ENCODE measurements at places on chromosomes 12 and 14. TPM values are rescaled to one million over a fixed set of nuclear protein-coding genes. Genes with fewer than 3 reads are reported as not detected.

DNA sequence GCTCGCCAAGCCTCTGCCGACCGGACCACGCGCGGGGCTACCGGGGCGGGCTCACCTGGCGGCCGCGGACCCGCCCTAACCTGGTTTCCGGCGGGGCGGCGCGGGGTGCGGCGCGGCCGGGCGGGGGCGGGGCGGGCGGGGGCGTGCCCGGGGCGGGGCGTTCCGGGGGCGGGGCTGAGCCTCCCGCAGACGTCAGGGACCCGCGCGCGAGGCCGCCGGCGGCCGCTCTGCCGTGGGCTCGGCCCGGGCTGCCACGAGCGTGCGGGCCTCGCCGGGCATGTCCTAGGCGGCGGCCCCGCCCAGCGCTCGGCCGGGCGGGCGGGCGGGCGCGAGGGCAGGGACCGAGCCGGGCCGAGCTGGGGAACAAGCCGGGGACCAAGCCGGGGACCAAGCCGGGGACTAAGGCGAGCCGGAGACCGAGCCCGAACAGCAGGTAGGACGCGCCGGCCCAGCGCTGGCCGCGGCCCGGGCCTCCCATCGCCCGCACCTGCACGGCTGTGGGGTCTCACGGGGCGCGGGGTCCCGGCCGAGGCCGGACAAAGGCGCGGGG, at the start of gene CEP170B:
CEP170B (plus strand) TSS at position 188 of the 550 bp plus-strand sequence. CDS start 3,183 bp downstream, outside the sequence.
- no peak for DNase-seq

DNA sequence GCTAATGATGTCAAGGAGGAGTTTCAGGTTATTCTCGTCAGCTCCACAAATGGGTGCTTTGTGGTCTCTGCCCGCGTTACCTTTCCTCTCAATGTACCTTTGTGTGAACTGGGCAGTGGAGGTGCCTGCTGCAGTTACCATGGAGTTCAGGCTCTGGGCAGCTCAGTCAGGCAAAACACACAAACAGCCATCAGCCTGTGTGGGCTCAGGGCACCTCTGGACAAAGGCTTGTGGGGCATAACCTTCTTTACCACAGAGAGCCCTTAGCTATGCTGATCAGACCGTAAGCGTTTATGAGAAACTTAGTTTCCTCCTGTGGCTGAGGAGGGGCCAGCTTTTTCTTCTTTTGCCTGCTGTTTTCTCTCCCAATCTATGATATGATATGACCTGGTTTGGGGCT, 16.7 kb upstream of the PAPLN start:
- DNase-seq = no peak

DNA sequence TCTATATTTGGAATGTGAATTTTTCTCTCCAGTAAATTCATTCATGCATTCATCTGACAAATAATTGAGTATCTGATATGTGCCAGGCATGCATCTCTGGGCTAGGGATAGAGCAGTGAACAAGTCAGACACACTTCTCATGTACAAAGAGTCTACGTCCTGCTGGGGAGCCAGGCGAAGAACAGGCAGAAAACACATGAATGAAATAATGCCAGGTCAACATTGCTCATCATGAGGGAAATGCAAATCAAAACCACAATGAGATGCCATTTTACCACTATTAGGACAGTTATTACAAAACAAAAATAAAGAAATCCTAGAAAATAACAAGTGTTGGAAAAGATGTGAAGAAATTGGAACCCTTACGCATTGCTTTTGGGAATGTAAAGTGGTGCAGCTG, 90.3 kb downstream of the PAX9 start:
- DNase-seq = no peak

- no peak for DNase-seq
These were observed 4.0 kb downstream of the TMEM116 start for GRCh38 chr12:112008918-112009317.

The PTHLH gene
- 1.2 TPM for polyA plus RNA-seq

The TSPAN31 gene
- 113 TPM for polyA plus RNA-seq

The DGKA gene
- 19.9 TPM for polyA plus RNA-seq

Data from renal cortex interstitium (tissue), 15 donors.